ENCODE measurements at places on chromosomes 4 and X.

DNA sequence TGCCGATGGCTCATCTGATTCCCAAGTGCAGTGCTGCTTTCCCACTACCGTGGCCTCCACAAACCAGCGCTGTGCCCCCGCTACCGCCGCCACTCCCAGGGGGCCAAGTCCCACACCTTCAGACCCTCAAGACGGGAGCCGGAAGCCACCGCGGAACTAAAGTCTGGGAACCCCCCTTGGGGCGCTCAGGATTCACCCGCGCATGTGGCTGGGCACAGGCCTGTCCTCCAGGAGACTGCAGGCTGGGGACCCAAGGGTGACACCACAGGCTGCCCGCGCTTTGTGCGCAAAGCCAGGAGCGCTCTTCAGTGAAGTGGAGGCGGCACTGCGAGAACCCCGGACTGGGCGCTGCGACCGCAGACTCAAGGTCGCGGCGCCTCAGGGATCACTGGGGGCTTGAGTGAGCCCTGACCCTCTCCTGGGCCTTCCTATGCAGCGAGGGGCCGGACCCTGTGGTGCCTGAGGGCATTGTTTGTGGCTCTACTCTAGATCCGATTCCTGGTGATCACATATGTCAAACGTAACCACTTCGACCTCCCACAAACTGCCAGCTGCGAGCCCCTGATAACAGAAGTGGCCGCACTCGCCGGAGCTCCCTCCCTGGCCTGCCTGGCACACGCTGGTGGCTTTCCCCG lies 20.4 kb upstream of the TBC1D14 start:
- DNase-seq = no peak

- DNase-seq = no peak
Observed at GRCh38 chr4:59258002-59258401, 1942.1 kb upstream of the ADGRL3 start.

- no peak for DNase-seq
Observed at GRCh38 chr4:17316566-17316965, 195.3 kb downstream of the QDPR start.

GRCh38 chr4:2245057-2245786 lies 3.3 kb upstream of the HAUS3 start:
- DNase-seq = no peak
